Fibroblast of skin of left biceps (primary cell): ENCODE measurements at places on chromosomes 1 and 21.

- peak; percentile 33 for DNase-seq
These were observed 1.2 kb upstream of the DENND1B start for GRCh38 chr1:197776351-197777105.

DNA sequence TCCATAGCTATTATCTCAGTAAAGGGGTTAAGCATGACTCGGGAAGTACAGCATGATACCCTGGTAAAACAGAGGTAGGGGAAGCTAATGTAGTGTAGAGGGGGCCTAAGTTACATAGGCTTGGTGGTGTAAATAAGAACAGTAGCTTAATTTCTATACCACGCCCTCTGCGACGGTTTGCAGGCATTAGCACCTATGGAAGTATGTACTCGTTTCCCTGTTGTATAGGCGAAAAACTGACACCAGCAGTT lies 470 bp upstream of the NAXE start:
- no peak for DNase-seq

DNA sequence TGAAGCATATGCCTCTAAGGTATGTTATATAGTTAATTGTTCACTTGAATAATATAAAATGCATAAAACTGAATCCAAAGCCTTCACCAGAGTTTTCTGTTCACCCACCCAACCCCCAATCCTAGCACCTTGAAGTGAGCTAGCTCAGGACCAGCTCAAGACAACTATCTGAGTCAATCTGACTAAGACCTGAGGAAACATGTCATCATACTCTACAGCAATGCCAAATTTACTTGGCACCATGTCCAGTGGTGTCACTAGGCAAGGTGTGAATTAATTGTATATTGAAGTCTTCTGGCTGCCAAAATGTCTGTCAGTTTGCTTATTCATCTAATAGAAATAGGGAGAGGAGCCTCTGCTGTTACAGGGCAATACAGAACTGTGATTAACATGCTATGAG lies 3.8 kb downstream of the DNASE2B start:
- DNase-seq = no peak

GRCh38 chr1:107777664-107778047 lies 187.3 kb downstream of the VAV3 start:
- no peak for DNase-seq

DNA sequence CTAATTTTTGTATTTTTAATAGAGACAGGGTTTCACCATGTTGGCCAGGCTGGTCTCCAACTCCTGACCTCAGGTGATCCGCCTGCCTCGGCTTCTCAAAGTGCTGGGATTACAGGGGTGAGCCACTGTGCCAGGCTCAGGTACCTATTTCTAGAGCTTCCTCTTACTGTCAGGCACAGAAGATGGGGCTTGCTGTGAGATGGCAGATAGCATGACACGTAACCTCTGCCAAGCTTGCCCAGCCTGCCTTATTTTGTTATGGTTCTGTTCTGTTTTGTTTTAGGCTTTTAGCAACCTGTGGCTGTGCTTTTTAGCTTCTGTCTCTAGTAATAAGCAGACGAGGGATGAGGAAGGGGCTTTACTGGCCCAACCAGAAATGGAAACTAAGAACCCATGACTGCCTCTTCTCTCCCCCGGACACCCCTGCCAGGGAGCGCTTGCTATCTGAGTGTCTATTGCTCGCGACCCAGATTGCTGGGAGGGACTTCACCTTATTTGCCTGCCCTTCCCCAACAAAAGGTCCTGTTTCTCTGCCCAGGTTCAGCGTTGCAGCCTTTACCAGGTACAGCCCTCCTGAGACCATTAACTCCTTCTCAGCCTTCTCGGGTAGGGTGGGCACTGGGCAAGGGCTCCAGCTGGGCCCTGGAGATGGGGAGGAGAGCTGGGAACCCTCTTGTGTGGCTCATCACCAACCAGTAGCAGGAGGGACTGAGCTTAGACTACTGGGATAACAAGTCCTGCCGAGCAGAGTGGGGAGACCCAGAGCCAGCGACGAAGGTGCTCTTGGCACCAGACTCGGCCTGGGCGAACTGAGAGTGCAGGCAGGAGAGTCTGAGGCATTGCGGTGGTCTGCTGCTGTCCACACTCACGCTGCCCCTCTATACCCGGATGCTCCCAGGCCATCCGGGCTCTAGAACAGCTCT lies 13.5 kb upstream of the LGR6 start:
- no peak for DNase-seq

DNA sequence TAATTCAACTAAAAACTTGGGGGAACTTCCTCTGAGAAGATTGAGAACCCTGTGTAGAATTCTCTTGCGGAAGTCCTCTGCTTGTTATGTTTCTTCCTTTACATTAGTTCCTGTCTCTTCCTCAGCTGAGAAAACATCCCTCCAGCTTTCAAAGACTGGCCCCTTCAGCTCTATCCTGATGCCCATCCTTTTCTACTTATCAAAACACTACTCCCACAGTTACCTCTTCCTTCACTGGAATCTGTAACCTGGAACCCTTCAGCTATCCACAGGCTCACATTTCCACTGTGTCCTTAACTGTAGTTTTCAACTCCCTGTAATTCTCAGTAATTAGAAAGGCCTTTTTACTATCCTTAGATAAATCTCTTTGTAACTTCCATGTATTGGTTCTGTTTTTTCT lies 6.0 kb upstream of the DEDD start:
- DNase-seq = no peak

DNA sequence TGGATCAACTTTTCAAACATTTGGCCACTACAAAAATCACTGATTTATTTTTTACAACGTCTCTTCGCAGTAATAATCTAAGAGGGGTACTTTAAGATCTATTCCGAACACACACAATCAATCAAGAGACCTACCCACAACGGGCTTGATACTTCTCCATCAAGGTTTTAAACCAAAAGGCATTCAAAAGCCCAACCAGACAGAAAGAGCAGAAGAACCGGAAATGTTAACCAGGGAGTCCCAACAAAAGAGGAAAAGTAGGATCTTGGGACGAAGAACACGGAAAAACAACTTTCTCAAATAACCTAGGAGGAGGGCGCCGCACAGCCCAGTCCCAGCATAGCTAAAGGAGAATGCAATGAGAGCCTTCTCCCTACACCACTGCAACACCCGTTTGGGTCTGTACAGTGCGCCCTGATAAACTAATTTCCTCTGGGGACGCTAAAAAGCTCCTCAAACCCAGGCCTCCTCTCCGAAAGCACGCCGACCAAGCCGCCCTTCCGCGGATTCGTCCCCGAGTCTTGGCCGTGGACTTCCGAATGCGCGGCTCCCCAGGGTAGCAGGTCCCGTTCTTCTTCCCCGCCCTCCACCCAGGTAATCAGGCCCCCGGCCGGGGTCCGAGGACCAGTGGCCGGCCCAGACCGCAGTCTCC lies 623 bp downstream of the RPL22 start:
- no peak for DNase-seq

- DNase-seq = no peak
These were observed 22.4 kb upstream of the MAGOH start for GRCh38 chr1:53260631-53261247.

DNA sequence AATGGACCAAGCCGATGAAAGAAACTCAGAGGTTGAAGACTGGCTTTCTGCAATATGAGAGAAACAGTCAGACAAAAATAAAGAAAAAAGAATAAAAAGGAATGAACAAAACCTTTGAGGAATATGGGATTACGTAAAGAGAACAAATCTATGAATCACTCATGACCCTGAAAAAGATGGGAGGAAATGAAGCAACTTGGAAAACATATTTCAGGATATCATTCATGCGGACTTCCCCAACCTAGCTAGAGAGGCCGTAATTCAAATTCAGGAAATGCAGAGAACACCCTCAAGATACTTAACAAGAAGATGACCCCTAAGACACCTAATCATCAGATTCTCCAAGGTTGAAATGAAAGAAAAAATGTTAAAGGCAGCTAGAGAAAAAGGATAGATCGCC lies 705.3 kb upstream of the CHRM3 start:
- no peak for DNase-seq

DNA sequence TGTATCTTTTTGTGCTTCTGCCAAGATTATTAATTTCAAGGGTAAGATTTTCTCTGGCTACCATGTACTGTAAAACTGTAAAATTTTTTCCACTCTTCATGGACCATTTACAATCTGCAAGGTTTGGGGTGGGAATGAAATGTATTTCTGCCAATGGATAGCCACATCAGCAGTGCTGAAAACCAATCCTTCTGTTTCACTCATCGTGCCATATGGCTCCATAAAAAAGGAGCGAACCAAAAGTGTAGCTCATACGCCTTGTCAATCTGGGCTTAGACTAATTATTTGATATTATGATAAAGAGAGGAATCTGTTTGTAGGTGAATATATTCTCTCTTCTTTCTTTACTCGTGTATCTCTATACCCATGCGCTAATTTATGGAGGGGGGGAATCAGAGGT lies 3.0 kb upstream of the SLC44A5 start:
- no peak for DNase-seq

- DNase-seq = no peak
These were observed 66.6 kb downstream of the SPAG17 start for GRCh38 chr1:118118469-118118868.
